ENCODE measurements at places on chromosomes 6 and 20.

GRCh38 chr6:34025861-34026260 is 120.0 kb downstream of the GRM4 start:
- no peak for DNase-seq

DNA sequence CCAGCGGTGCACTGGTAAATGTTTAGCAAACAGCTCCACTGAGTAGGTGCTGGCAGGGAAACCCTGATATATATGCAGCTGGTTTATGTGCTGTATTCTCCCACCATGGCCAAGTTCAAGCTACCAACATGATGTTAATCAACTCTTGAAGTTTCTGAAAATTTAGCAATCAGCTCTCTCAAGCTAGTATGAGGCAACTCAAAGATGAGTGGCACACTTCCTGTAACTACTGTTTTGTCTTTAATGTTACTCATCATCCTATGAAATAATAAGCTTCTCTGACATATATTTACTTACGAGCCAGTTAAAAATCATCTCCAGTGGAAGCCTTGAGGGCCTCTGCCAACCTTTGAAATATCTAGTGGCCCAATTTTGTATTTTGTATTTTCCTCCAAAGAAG is 54.7 kb downstream of the TRMT6 start:
- no peak for DNase-seq

- no peak for DNase-seq
Measured at GRCh38 chr6:56692523-56693245, 50.0 kb upstream of the DST start.

- DNase-seq: peak; percentile 43
Measured at GRCh38 chr20:37526839-37527637, 638 bp downstream of the BLCAP start.

GRCh38 chr6:11806561-11807317 is 28.1 kb upstream of the ADTRP start:
- no peak for DNase-seq

DNA sequence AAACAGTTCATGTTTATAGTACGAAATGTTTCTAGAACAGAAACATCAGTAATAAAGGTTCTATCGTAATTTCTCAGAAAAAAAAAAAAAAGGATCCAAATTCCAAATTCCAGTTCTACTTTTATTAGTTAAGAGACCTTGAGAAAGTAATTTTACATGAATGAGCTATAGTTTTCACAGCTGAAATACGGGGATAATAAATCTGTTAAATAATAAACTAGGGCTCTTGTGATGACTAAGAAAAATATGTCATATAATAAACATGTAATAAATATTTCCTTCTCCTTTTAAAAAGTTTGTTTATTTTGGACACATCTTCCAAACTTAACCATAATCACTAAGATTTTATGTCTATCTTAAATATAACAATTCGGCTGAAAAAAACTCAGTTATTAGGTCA is 17.8 kb downstream of the RARS2 start:
- no peak for DNase-seq

GRCh38 chr20:39909447-39909846 is 779.6 kb downstream of the MAFB start:
- DNase-seq: no peak

DNA sequence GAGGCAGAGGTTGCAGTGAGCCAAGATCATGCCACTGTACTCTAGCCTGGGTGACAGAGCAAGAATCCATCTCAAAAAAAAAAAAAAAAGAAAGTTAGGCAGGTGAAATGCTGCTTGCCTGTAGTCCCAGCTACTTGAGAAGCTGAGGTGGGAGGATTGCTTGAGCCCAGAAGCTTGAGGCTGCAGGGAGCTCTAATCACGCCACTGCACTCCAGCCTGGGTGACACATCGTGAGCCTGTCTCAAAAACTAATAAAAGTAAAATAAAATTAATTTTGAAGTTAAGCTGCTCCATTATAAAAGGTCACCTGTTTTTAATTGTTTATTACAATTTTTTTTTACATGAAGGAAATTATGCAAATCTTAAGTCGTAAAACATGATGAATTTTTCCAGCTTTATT is 23.2 kb upstream of the SAMHD1 start:
- no peak for DNase-seq
